HCEC 1CT (cell line): ENCODE measurements at places on chromosomes 5 and 9.

DNA sequence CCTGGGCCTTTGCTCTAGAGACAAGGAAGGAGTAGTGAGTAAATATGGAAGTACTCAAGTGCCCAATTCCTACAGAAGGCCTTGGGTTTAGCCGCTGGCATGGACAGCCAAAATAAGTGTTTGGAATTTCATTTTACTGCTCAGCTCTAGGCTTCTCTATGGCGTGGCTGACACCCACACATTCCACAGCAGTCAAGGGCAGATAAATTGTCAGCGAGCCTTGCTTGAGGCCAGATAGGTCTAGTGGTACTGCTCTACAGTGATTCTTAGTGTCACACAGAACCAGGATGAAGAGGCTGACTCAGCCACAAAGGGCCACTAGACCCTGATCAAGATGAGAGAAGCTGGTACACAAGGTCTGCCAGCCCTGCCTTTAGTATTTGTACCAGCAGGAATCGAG is 111.0 kb upstream of the NFIB start:
- no peak for DNase-seq

DNA sequence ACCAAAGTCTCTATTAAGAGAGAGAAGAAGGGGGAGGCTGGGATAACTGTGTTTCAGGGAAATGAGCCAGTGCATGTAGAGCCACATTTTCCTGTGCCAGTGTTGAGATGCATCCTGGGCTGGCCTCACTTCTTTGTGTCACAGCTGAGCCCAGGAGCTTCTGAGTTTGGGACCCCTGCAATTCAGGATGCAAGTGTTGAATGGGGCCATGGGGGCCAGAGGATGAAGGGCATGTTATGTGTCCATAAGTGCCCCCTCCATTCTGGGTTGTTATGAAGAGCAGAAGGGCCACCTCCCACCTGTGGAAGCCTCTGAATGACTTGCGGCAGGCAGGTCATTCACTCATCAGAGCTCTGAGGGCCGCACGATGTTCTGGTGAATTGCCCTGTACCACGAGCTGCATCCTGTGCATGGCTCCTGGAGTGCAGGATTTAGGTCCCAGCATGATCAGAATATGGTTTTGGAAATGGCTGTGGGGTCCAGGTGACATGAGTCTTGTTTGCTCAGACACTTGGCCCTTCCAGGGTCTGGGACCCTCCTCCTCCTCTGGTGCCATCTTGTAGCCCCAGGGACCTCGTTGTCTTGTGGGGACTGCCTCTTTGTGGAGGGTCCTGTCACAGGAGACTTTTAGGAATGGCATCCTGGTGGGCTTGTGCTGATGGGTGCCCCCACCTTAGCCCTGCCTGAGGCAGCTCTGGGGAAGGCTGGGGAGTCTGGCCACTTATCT is 115.4 kb upstream of the PITX1 start:
- DNase-seq = no peak

DNA sequence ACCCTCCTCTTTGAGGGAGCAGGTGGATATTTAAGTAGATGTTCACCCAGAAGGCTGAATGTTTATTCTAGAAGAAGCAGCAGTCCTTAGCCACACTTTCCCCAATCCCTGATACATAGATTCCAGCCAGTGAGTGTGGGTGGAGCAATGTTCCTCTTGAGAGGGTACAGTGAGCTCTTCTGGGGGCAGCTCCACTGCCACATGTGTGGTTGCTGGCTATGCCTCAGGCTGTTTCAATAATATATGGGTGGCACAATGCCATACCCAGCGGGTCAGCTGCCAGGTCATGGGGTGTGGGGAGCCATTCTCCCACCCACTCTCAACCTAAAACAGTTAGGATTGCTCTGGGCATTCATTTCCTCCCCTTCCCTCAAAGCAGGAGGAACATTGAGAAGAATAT is 61.6 kb upstream of the DAB2 start:
- DNase-seq = no peak

DNA sequence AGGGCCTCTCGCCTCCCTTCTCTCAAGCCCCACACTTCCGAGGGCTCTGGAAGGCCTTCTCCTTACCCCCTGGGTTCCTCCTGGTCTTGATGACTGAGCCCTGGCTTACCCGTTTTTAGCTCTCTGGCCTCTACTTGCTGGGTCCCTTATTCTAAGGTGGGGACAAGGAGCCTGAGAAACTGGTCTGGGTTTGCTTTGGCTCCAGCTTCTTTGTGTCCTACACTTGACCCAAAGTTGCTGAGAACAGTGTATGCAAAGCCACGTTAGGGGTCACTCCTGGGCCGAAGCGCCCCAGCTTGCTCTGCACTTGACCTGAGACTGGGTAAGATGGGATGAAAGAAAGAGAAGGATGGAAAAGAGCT is 788 bp downstream of the ZNF346 start:
- DNase-seq = no peak

- no peak for DNase-seq
Observed at GRCh38 chr5:170114271-170114670, 8.6 kb downstream of the FOXI1 start.

- DNase-seq = no peak
Observed at GRCh38 chr5:130805036-130805435, 360.0 kb downstream of the HINT1 start.

DNA sequence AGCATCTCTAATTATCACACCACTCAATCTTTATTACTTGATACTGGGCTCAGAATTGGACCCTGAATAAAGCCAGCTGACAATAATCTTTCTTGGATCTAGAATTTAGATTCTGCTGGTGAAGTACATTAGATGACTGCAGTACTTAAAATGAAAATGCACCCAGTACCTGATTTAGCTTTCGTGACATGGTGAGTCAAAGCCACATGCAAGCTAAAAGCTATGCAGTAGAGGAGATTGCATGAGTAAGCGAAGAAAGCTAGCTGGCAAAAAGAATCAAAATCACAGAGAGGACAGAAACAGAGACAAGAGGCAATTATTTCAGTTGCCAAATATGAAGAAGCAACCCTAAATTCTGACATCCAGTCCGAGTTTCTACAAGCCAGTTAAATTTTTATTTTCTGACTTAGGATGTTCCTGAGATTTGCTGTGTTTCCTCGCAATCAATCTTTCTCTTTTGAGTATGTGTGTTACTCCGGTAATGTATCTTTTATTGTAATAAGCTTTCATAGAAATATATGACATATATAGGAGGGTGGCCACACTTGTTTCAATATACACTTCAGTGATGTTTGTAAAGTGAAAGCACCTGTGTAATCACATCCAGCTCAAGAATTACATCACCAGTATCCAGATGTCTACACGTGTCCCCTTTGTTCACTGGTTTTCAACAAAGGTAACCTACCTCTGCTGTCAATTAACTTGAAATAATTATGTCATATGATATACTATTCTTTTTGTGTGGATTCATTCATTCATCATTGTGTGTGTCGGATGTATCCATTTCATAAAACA is 101.7 kb downstream of the CDH18 start:
- DNase-seq = peak; percentile 84

DNA sequence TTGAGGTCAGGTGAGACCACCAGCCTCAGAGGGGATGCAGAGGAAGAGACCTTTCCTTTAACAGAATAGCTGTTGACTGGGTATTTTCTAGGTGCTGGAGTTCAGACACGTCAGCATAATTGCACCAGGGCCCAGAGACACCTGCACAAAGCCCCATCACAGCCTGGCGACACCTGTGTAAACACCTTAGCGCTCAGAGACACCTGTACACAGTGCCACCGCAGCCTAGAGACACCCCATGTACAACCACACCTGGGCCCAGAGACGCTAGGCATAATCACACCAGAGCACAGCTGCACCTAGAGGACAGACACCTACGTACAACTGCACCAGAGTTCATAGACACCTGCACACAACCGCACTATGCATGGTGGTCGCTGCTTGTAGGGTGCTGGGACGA is 1.0 kb downstream of the TRIP13 start:
- no peak for DNase-seq

- peak; percentile 9 for DNase-seq
Observed at GRCh38 chr5:141941779-141942178, 16.2 kb downstream of the PCDH12 start.

DNA sequence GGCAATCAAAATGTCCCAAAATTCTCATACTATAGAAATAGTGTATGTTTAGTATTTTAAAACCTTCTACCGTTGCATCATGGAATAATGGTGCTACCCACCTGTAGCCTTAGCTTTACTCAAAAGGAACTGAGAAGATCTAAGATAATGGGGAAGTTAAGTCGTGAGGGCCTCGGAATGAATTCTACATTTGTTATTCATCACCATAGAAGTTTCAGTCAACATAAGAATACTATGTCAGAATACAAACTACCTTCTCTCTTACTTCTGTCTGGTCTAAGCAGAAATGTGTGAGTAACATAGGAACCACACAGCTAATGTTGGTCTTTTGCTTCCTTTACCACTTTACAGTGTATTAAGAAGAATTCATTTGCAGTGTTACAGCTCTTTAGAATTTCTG is 43.2 kb downstream of the RFK start:
- DNase-seq = no peak

- no peak for DNase-seq
Observed at GRCh38 chr5:12313602-12314001, 409.4 kb upstream of the CTNND2 start.

DNA sequence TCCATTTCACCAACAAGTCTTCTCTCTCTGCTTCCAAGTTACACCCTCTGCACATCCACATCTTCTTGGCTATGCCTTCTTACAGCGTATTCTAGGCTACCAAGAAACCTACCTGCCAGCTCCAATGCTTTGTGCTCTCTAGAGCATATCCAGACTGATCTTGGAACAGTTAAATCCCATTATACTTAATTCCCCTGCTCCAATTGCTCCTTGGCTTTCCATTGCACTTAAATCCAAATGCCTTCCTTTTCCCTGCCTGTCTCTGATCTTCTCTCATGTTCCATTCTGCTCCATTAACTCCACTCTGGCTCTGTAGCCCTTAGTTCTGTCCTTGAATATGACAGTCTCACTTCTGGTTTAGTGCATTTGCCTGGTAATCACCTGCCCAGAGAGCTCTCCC is 322.4 kb downstream of the LRRC70 start:
- DNase-seq = no peak

- DNase-seq = no peak
Observed at GRCh38 chr5:102523541-102524175, 24.9 kb upstream of the SLCO6A1 start.

GRCh38 chr5:96096724-96097123 is 135.1 kb upstream of the ELL2 start:
- DNase-seq = peak; percentile 40

GRCh38 chr5:150155258-150156026 is at the start of gene PDGFRB:
PDGFRB (minus strand) TSS chr5:150155845; CDS start chr5:150137047, 18,798 bp downstream.
- DNase-seq = peak; percentile 76

- peak; percentile 67 for DNase-seq
Observed at GRCh38 chr9:121222524-121223171, 21.0 kb upstream of the RAB14 start.

- DNase-seq = no peak
Observed at GRCh38 chr5:27009540-27009915, 28.9 kb downstream of the CDH9 start.

DNA sequence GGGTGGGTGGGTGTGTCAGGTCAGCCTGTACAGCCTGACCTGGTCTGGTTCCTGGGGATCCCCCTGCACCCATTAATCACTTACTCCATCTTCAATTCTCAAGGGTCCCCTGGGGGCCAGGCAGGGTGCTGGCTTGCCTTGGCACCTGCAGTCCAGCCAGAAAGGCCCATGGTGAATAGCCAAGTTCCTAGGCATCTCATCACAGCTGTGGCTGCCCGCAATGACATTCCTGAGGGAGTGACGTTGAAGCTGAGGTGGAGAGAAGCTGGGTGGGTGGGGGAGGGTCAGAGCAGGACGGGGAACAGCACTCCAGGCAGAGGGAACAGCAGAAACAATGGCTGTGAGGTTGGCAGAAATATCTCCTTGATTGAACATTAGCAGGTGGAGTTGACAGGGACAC is 10.6 kb downstream of the HMCN2 start:
- DNase-seq = peak; percentile 43

GRCh38 chr9:98596486-98596885 is 112.2 kb downstream of the GABBR2 start:
- DNase-seq = no peak

- no peak for DNase-seq
Observed at GRCh38 chr5:87829217-87829551, 416.5 kb upstream of the CCNH start.

DNA sequence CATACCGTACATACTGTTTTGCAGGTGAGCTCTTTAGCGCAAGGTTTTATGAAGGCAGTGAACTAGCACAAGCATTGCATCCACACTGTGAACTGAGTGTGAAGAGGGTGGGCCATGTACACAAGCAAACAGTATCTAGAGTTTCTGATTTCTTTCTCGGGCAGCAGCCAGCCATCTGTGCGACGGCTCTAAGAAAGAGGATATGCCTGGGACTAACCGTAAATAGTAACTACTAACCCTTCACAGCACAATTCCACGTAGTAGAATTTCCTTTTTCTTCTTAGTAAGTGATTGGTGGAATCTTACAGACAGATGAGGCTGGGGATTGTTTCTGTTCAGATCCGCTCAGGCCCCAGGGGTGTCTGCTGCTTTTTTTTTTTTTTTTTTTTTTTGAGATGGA is 89.0 kb downstream of the DRD1 start:
- DNase-seq = no peak

DNA sequence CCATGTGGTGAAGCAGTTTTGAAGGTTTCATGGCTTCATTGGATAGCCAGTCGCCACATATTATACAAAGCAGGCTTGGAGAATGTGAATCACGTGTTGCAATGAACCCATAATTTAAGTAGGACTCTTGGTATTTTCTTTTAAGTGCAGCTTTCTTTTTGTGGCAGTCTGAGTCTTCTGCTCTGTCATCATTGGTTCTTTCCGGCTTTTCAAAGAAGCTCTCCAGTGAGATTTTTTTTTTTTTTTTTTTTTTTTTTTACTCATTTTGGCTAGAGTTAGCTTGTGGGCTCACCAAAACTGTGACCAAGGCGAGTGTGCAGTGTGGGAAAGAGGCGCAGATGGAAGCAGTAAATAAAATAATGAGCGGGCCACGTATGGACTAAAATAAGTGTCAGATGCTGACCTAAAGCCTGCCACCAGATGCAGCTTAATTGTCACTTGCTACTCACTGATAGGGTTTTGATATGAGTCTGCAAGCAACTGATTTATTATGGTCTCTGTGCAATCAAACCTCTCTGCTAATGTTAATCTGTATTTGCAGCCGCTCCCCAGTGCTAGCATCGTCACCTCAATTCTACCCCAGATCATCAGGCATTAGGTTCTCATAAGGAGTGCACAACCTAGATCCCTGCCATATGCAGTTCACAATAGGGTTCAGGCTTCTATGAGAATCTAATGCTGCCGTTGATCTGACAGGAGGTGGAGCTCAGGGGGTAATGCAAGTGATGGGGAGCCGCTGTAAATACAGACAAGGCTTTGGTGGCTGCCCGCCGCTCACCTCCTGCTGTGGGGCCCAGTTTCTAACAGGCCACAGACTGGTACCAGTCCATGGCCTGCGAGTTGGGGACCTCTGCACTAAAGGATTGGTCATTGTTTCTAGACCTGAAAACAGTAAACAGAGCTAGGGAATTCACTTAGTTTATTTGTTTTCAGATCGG is 45.5 kb upstream of the LARP1 start:
- DNase-seq = no peak

- DNase-seq = no peak
Observed at GRCh38 chr5:112379542-112380325, 39.3 kb downstream of the EPB41L4A start.
